ENCODE measurements at places on chromosomes 7 and 10.

- DNase-seq = no peak
Observed at GRCh38 chr7:109101332-109101731, 531.7 kb downstream of the DNAJB9 start.

DNA sequence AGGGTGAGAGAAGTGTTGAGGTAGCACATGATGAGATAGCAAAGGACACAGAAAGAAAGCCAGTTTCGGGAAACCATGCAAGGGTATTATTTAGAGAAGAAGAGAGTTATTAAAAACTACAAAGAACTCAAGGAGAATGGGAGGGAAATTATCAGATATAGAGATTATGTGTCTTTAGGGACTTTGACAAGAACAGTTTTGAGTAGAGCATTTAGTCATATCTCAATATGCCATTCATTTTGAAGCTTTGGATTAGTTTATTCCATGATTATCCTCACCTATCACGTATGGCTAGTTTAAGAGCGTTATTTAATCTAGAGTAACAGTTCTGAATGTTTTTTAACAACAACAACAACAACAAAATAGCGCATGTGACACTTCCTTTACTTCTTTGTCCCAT lies 409.4 kb downstream of the EXOC4 start:
- no peak for DNase-seq

GRCh38 chr10:95289003-95289920 lies 1.5 kb downstream of the PDLIM1 start:
- no peak for DNase-seq

GRCh38 chr7:100483722-100484672 lies at the start of gene NYAP1:
TSS of gene NYAP1 (plus strand) at chr7:100483927. CDS start at chr7:100485312, 1,385 bp downstream.
- peak; percentile 75 for DNase-seq

GRCh38 chr7:150368884-150369747 lies 494 bp downstream of the REPIN1 start:
- peak; percentile 90 for DNase-seq

GRCh38 chr7:76204147-76204546 lies 2.5 kb downstream of the SRRM3 start:
- no peak for DNase-seq

- no peak for DNase-seq
Observed at GRCh38 chr10:22086730-22087401, 83.3 kb upstream of the DNAJC1 start.

GRCh38 chr10:31930023-31930751 lies 1.6 kb upstream of the ARHGAP12 start:
- DNase-seq = no peak

- DNase-seq = no peak
Observed at GRCh38 chr10:130015075-130015695, 51.1 kb upstream of the EBF3 start.

DNA sequence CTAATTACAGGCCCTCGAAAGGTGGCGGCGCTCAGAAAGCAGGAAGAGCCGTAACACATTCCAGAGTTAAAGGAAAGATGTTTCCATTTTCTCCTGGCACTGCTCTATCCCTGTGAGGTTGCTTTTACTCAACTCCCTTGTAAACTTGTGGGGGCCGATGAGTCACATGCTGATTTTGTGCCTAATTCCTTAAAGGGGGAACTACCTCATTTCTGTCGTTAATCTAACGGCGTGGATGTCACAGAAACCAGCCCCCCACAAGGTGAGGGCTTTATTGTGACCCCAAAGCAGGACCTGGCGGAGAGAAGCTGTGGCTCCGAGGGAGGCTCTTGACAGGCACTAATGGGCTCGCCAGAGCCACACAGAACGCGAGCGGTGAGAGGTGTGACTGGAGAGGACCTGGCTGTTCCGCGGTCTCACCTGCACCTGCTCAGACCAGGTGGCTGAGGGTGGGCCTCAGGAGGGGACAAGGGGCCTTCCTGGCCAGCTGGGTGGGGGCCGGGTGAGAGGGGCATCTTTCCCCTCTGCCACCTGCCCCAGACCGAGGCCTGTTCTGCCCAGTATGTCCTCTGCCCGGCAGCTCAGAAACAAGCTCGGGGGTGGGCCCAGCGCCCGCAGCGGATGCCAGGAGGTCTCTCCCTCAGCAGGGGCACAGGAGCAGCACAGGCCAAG lies 50.9 kb downstream of the CALML3 start:
- DNase-seq = no peak

GRCh38 chr10:24249829-24250415 lies 41.0 kb downstream of the KIAA1217 start:
- no peak for DNase-seq

GRCh38 chr7:149584530-149584929 lies 86.9 kb upstream of the ZNF746 start:
- no peak for DNase-seq

GRCh38 chr10:103767756-103768155 lies 87.6 kb downstream of the SH3PXD2A start:
- peak; percentile 81 for DNase-seq

- no peak for DNase-seq
Observed at GRCh38 chr10:131032329-131033165, 279.0 kb downstream of the TCERG1L start.

- peak; percentile 38 for DNase-seq
Observed at GRCh38 chr7:44883961-44884620, 1.2 kb downstream of the PURB start.

DNA sequence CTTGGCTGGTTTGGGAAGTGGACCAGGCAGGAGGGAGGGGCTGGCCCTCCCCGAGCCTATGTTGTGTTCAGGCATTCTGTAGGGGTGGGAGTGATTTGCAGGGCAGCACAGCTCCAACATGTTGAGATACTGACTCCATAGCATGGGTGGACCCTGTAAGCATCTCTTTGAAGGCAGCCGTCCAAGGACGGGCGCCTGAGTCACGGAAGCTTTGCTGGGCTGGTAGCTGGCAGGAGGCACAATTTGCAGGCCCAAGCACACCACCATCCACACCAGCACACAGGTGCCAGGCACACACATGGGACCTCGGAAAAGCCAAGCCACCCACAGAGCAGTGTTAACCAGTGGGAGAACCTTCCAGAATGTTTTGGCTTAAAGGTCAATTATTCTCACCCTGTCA lies 505.1 kb upstream of the FOXK1 start:
- DNase-seq = no peak

DNA sequence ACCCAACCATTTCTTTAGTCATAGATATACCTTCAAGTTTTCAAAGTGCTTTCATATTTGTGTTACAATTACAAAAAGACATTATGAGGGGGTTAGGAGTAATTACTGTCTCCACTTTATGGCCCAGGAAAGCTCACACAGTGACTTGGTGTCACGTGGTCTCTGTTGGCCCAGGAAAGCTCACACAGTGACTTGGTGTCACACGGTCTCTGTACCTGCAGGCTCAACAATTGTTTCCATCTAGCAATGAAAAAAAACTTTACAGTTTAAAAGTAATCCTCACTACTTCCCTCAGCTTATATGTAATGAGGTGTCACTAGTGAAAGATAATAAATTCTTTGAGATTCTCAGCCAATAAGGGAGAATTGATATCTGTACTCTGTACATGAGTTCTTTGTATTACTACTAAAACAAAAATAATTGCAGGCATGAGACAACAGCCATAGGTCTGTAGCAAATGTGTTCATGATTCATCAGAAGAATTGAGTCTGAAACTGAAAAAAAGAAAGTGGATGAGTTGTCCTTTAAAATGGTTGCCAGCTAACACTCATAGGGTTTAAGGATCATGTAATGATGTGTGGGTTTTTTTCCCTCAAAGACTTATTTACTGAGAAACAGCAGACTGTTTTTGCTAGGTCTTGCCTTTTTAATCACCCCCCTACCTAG lies 10.9 kb downstream of the OGDH start:
- DNase-seq = peak; percentile 46

- DNase-seq = no peak
Observed at GRCh38 chr10:12540341-12540781, 191.0 kb downstream of the CAMK1D start.

DNA sequence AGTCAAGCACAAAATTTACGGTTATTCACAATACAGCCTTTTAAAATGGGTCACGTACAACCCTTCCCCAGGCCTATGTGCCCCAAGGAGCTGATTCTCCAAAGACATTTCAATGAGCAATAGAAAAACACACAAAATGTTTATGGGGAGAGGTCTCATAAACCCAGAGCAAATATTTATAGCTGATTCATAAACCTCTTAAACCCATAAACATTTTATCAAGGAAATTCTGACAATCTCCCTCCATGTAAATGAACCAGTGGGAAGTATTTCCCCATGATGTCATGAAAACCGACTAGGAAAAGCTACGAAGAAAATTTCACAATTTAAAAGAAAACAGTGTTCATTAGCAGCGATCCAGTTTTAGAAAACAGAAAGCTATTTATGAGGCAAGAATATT lies 36.0 kb downstream of the SFMBT2 start:
- DNase-seq = no peak

DNA sequence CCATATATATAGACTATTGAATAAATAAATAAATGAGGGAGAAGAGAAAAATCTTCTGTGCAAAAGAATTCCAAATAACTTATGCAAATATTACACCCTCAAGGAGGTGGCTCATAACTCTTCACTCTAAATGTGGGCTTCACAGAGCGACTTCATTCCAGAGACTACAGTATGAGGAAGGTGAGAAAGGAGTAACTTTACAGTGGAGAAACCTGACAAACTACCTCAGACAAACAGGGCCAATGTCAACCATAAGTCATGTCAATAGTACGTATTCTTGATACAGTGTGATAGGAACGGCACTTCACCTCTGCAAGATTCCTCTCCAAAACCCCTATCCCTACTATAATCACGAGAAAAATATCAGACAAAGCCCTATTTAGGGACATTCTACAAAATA lies 158.4 kb upstream of the NAMPT start:
- no peak for DNase-seq

- DNase-seq = peak; percentile 42
Observed at GRCh38 chr10:120423431-120424197, 33.4 kb upstream of the PLPP4 start.

DNA sequence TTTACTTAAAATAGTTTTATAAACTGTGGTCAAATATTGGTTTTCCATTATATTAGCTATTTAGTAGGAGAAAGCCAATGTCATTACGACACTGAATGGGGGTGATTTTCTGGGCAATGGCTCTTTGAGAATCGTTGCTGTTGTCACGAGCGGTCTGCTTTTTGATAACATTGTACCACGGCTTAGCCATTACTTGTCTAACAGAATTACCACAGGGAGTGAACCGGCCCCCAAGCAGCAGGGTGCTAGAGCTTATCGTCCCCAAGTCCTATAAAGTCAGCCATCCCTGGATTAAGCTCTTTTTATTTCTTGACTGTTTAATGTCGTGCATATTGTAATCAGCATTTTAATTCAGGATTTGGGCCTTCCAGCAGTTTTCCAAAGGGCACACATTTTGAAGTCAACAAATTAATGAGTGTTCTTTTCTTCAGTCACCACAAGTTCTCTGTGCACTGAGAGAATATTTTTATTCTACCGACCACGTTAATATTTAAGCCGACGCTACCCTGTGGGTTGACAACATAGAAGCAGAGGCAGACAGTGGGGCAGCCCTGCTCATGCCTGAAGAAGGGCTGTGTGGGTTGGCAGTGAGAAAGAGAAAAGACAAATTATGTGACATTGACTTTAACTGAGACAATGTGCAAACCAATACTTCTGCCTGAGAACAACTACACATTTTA lies 125.8 kb downstream of the ICA1 start:
- DNase-seq = no peak

DNA sequence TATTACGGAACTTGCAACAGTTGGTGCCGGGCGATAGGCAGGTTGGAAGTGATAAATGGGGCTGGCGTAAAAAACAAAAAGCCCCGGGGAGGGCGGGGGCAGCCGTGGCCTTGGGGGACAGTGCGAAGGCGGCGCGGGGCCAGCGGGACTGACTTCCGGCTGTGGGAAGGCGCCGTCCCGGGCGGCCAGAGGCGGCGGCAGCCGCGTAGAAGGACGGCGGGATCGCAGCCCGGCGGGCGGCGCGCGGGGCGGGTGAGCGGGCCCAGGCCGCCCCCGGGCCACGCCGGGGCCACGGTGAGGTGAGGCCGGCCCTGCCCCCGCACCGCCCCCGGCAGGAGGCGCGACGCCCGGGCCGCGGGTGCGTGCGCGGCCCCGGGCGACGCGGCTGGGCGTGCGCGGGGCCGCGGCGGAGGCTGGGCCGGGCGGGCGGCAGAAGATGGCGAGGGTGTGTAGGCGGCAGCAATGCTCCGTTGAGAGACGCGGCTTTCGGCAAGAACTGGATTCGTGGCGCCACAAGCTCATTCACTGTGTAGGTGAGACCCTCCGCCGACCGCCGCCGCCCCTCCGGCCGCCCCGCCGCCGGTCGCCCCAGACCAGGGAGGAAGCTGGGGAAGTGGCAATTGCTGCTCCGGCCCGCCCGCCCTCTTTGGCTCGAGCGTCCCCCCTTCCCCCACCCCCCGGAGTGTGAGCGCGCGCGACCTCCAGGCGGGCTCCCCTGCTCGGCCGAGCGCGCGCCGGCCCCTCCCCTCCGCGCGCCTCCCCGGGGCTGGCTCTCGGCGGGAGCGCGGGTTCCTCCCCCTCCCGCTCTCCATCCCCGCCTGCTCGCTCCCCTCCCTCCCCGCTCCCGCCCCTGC lies at the start of gene LCOR:
TSS of gene LCOR (plus strand) at position 432 of the 854 bp plus-strand sequence. CDS start 116,760 bp downstream, outside the sequence.
- peak; percentile 96 for DNase-seq

DNA sequence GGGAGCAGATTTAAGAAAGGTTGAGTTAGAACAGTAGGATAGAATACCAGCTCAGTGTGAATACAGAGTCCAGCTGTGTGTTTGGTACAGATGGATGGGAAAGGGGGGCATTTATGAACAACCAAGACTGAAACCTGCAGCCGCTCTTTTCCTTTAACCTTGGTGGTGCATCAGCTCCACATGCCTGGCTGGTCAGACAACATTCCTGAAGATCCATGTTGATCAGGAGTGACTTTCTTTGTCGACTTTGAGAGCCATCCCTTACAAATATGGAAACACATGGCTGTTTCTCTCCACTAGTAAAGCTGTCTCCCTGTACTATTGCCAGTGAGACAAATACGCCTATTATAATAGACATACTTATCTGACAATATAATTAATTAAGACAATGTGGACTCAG lies 476.5 kb upstream of the IGFBP3 start:
- no peak for DNase-seq

GRCh38 chr7:154409703-154410311 lies 357.6 kb downstream of the DPP6 start:
- DNase-seq = peak; percentile 8

- DNase-seq = no peak
Observed at GRCh38 chr7:125516194-125516593, 586.6 kb upstream of the POT1 start.

DNA sequence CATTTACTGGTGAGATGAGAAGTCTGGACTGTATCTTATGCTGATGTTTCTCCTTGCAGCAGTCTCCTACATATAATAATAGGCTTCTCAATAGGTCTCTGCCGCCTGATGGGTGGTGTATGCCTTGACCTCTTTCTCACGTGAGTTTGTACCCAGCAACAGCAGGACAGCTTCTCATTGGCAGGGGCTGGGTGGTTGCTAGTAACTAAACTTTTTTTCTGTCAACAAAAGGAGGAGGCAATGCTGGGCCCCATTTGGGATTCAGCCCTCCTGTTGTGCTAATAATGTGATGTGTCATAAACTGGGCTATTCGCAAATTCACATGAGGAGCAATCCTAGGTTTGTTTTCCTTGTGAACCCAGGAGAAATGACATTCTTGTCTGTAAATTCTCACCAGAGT lies 533.6 kb downstream of the GATA3 start:
- DNase-seq = no peak

- no peak for DNase-seq
Observed at GRCh38 chr7:22584179-22584578, 84.2 kb upstream of the STEAP1B start.

GRCh38 chr10:111079781-111080180 lies 3.0 kb downstream of the ADRA2A start:
- no peak for DNase-seq
